Astrocyte of the hippocampus (primary cell): ENCODE measurements at places on chromosomes 5 and 9.

GRCh38 chr5:140966293-140967225 lies at the start of gene PCDHAC2:
TSS of gene PCDHAC2 (plus strand) at chr5:140966476. CDS start at chr5:140966767, 291 bp downstream.
- peak; percentile 68 for DNase-seq

DNA sequence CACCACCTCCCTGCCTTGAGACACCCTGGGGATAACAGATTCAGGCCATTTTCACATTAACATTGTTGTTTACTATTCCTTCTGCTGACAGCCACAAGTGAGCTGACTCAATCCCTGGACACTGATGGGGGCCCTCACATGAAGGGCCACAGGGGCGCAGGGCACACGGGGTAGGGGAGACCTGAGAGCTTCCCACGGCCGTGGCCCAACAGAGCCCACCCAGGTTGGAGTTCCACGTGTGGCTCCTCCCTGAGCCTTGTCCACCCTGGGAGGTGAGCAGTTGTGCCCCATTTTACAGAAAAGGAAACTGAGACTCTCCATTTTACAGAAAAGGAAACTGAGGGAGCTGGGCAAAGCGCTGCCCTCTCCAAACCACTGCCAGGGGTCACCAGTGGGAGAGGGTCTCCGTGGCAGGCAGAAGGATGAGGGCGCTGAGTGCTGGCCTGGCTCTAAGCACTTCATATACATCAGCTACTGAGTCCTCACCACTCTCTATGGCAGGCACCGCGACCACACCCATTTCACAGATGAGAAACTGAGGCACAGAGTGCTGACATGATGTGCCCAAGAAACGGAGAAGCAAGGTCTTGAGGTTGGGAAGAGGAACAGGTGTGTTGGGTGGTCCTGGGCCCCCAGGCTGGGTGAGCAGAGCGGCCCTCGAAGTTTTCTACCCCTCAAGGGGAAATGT lies 2.3 kb downstream of the NINJ1 start:
- DNase-seq: no peak

- no peak for DNase-seq
Measured at GRCh38 chr9:134971696-134972095, 54.0 kb upstream of the FCN1 start.

DNA sequence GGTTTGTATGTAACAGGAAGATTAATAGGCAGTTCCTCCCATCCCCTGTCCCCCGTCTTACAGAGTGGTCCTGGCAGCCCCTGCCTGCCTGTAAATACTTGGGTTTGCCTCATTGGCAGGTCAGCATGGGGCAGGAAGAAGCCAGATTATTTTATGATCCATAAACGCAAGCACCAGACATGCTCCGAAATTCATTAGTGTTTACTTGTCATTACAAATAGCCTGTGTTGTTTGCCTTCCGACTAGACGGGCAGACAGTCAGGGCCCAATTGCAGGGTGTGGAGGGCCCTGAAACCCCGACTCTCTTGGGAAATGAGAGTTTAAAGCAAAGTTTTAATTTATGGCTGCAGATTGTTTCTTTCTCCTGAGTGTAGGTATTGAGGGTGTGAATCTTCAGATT lies 97.2 kb downstream of the RALGPS1 start:
- no peak for DNase-seq

- DNase-seq: no peak
Measured at GRCh38 chr5:114377050-114377844, 15.4 kb downstream of the KCNN2 start.

DNA sequence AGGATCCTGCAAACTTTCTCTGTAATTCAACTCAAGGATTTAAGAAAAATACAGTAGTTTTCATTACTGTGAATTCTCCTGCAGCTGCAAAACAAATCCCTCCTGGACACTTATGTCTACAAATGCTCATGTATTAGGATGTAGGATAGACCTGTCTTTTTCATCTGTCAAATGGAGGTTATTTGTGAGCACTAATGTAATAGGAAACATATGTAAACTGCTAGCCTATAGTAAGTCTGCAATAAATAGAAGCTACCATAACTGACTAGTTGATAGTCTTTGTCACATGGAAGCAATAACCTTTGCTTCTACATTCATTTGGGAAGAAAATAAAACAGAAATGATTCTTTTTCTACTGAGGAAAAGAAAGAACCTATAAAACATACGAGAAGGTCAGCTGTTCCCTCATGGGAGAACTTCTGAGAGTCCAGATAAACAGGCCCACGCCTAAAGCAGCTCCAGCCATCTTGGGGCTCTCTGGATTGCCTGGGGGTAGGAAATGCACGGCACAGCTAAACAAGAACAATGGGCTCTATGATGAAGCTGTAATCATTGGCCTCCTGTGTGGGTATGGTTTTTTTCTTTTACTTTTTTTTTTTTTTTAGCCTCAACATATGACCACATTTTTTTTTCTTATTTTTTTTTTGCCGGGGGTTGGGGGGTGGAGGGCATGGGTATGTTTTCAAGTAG lies 6.2 kb downstream of the KCNV2 start:
- DNase-seq: no peak

- no peak for DNase-seq
Measured at GRCh38 chr9:99128133-99128406, 23.2 kb downstream of the TGFBR1 start.
